ENCODE measurements at places on chromosomes 16 and 17.

- no peak for DNase-seq
These were observed 31.3 kb downstream of the CLEC19A start for GRCh38 chr16:19316846-19317245.

DNA sequence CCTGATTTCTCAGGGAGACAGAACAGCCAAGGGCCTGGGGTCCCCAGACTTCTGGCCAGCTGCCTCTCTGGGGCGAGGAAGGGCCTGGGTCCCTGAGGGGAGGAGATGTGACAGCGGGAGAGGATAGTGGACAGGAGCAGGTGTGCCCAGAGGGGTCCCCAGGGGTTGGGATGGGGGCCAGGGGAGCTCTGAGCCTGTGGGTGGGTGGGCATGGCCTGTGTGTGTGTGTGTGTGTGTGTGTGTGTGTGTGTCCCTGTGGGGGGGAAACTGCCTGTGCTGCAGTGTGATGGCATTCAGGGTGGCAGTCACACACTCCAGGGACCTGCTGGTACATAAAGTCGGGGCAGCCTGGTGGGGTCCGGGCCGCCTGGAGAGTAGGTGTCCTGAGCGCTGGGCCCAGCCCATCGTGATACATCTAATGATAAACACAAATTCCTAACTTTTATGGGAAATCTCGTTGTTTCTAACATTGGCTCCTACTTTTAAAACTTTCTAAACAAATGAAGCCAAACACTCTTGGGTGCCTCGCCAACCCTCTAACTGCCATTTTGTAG is 1.4 kb downstream of the ITGB4 start:
- DNase-seq = no peak

DNA sequence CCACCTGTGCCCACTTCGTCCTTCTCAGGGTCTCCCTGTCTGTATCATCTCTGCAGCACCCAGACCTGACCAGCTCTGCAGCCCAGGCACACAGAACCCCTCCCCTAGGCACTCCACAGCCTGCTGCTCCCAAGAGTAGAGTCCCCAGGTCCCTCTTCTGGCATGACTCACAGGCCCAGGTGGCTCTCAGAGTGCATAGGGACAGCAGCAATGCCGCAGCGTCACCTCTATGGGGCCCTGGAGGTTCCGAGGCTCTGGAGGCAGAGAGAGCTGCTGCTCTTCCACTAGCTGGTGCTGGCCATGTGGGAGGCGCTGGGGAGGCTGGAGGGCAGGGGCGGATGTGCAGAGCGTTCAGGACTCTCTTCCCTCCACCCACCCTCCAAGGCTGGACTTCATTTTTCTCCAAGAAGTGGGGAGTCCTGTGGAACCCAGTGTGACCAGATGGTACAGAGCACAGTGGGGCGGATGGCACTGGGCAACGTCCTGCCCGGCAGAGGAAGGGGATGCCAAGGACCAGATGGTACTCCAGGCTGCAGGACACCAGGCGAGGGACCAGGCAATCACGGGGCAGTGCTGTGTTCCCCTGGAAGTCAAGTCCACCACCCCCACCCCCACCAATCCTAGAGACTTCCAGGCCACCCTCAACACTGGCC is 151.7 kb downstream of the RBFOX3 start:
- DNase-seq = no peak

DNA sequence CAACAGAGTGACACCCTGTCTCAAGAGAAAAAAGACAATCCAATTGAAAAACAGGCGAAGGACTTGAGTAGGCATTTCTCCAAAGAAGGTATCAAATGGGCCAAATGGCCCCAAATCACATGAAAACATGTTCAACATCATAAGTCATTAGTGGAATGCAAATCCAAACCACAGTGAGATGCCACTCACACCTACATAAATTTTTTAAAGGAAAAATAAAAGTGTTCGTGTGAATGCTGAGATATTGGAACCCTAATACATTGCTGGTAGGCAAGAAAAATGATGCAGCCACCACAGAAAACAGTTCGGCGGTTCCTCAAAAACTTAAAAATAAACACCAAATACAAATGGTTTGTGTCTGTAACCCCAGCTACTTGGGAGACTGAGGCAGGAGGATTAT is 45.2 kb downstream of the PIGL start:
- no peak for DNase-seq

DNA sequence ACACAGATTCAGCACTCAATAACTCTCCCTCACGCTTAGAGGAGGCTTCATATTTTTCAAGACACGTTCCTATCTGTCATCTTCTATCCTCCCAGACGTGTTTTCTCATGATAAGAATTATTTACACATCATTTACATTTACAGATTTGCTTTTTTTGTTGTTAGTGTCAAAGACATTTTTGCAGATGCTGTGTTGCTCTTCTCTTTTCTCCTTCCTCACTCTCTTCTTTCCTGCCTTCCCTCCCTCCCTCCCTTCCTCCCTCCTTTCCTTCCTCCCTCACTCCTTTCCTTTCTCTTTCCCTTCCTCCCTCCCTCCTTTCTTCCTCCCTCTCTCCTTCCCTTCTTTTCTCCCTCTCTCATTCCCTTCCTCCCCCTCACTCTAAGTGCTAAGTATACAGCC is 537.1 kb upstream of the HSBP1 start:
- DNase-seq = no peak

GRCh38 chr17:37831986-37832385 is 87.1 kb upstream of the HNF1B start:
- DNase-seq = no peak

GRCh38 chr16:19609359-19609758 is 53.9 kb downstream of the VPS35L start:
- DNase-seq = no peak

GRCh38 chr17:5895276-5895675 is 174.9 kb upstream of the WSCD1 start:
- no peak for DNase-seq

DNA sequence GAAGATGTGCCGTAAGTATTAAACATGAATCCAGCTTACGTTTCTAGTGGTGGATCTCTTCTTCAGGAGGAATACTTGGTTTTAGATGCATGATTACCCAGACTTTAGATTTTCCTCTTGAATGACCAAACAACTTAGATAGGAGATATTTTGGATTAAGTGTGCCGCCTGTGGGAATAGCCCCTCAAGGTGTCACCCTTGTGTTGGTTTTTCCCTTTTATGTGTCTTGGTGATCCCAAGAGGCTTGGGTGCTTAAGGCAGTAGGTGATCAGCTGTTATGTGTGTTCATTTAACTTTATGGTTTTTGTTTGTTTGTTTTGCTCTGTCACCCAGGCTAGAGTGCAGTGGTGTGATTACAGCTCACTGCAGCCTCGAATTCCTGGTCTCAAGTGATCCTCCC is 115.1 kb downstream of the PPM1E start:
- no peak for DNase-seq

DNA sequence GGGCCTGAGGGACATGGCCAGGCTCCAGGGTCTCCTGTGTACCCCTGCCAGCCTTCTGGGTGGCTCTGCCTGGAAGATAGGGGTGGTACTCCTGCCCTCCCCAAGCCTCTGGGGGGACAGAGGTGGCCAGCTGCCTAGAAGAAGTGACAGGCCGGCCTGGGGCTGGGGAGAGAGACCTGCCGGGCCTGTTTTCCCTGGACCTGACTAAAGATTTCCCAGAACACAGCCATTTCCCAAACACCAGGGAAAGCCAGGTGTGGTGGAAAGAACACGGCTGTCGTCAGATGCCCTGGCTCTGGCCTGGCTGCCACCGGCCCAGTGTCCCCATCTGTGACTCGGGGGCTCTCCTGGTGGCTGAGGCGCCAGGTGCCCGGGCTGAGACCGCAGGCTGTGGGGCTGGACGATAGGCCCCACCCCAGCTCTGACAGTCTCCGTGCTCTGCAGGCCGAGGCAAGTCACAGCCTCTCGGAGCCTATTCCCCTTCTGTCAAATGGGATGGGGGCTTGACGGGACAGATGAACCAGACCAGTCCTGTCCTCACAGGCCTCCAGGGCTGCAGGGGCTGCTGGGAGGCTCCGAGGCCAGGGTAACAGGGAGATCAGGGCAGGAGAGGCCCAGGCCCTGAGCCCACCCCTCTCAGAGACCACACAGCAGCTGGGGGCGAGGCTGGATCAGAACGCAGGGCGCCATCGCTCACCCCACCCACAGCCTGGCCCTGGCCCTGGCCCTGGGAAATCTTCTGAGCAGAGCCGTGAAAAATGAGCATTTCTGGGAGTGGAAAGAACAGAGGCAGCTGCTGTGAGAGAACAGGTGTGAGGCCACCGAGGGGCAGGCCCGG is 33.1 kb downstream of the CTU2 start:
- DNase-seq = no peak

DNA sequence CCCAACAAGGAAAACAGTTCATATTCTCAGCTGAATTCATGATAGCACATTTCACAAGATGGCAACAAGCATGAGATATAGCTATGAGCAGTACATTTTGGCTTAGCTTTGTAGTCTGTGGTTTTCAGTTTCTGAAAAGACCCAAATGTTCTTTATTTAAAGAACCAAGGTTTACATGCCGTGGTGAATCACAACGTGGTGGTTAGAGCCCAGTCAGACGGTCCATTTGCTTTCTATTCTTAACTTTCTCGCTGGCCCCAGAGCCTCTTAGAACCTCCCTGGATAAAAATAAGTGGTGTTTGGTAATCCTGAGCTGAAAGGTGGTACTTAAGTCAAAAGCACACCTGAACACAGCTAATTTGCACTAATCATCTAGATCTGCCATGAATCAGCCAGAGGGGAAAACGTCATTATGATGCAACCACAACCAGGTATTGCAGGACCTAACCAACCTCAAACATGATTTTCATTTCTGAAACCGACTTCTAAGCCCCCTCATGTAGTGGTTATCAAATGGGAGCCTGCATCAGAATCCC is 18.6 kb upstream of the HAPSTR1 start:
- DNase-seq = no peak

GRCh38 chr17:19295473-19296135 is 58.4 kb downstream of the EPN2 start:
- no peak for DNase-seq

GRCh38 chr16:79839466-79840341 is 239.2 kb upstream of the MAF start:
- no peak for DNase-seq

- DNase-seq = no peak
These were observed 76.9 kb downstream of the WSCD1 start for GRCh38 chr17:6147042-6147441.

DNA sequence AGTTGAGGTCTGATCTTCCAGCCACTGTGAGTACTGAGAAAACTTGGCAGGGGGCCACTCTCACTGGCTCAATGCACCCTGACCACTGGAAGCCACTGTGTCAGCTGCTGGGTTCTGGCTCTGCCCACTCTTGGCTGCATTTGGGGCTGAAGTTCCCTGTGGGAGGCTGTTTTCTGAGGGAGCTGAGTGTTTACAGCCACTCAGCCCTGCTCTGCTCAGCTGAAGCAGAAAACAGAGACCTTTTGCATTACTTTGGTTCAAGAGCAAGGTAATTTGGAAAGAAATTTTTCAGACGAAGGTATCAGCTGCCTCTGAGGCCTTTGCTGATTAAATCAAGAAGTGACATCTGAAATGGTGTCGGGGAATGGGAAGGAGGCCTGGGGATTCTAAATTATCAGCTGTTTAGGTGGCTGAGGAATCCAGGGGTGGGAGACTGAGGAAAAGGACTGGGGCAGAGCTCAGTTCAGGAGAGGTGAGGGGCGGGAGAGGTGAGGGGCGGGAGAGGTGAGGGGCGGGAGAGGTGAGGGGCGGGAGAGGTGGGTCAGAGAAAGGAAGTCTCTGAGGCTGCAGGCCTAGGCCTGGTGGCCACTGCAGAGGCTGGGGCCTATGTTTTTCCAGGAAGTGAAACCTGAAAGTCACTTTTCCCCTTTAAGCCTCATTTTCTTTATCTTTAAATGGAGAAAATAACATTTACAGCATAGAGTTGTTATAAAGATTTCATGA is at the start of gene ACSM5:
Gene ACSM5, plus strand, starts transcription at position 137 of the 723 bp plus-strand sequence. CDS start 1,951 bp downstream, outside the sequence.
- DNase-seq = peak; percentile 68

GRCh38 chr17:82048571-82048971 is 3.0 kb downstream of the RFNG start:
- no peak for DNase-seq

DNA sequence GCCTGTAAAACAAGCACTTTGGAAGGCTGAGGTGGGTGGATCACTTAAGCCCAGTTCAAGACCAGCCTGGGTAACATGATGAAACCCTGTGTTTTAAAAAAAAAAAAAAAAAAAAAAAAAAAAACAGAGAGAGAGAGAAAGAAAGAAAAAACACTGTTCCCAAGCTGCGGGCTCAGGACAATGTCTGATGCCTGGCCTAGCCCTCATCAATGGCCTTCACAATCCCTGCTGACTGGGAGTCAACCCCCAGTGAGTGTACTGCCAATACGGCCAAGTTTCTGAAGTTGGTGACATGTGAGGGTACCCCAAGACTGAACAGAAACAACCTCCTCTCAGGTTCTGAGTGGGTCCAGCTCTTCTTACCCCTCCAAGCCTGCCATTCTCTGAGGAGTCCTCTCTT is 116.5 kb downstream of the ZNF778 start:
- DNase-seq = no peak

- no peak for DNase-seq
These were observed 44.0 kb upstream of the CBX4 start for GRCh38 chr17:79883202-79883601.

DNA sequence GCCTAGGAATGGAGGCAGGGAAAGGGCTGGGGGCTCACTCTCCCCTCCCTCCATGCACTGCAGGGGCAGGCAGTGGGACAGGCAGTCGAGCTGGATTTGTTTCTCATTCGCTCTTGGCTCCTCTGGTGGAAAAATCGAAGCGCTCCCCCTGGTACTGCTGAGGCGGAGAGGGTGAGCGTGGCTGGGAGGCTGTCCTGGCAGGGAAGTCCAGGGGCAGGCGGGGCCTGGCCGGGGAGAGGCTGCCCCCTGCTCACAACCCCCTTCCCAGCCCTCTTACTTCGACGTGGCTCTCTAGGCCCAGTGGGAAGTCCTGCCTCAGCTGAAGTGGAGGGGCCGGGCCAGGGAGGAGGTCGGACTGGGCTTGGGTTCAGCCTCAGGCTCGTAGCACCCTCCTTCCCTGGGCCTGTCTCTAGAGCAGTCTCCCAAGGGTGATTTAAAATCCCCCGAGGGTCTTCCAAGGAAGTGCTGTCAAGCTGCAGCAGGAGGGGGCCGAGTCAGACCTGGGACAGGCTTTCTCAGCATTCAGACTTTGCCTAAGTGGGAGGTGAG is 16.5 kb upstream of the TMEM92 start:
- DNase-seq = no peak

All from hypothalamus (tissue), 51 donors.